ENCODE measurements at places on chromosomes 5 and 9.
A peak's percentile ranks its signal among the peaks of the same experiment; 100 is the strongest.

- H3K4me3 ChIP-seq = no peak overlapping the region
- H3K27me3 ChIP-seq = peaks cover 62% of the 10 kb centered on the region
- ATAC-seq = no peak
- H3K36me3 ChIP-seq = no peaks in the 10 kb centered on the region
Measured at GRCh38 chr9:129775448-129775798, 22.6 kb upstream of the PTGES start.

DNA sequence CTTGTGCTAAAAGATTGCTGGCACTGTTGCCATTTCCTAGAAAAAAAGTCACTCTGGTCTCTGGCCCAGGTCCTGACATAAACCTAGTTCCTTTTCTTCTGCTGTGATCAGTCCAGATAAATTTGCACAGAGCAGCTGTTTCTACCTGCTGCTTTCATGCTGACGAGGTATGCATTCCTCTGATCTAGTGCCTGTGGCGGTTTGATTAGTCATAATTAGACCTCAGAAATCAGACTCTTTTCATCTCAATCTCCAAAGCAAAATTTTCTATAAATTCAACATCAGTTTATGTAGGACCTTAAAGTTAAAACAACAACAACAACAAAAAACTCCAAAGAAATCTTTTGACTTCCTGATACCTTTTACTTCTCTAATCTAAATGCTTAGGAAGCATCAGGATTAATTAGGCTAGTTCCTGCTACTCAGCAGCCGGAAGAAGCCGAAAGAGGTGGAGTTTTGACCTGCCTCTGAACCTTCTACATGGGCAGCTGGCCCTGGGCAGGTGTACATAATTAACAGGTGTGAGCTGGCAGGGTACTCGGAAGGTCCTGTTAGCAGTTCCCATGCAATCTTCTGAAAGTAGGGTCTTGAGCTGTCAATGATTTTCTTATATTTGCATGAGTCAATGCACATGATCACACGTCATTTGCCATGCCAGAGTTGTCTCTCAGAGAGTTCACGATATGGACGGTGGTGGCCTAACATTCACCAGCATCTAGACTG is 83.3 kb upstream of the CCDC112 start:
- no peaks in the 10 kb centered on the region for H3K4me1 ChIP-seq
- no peak overlapping the region for H3K4me3 ChIP-seq
- H3K36me3 ChIP-seq = no peaks in the 10 kb centered on the region
- ATAC-seq = peak; percentile 74
- H3K27ac ChIP-seq = no peak overlapping the region

DNA sequence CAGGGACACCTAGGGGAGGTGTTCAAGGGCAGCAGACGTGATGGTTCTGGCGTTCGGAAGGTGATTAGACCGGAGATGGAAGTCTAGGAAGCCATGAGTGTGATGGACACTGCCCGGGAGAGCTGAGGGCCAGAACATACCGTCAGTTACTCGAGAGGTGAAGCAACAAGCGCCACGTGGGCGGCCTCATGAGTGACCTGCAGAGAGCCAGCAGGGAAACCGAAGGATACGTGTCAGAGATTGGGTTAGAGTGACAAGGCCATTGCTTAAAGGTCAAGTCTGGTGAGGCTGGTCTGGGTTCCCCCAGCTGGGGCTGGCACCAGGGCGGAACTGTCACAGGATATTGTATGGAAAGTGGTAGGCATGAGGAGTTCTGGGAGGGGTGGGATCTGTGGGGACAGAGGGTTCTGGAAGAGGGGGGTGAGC is 60.0 kb downstream of the C9orf50 start:
- H3K27me3 ChIP-seq = peaks cover 63% of the 10 kb centered on the region
- H3K4me3 ChIP-seq = no peak overlapping the region
- no peaks in the 10 kb centered on the region for H3K36me3 ChIP-seq

- H3K4me1 ChIP-seq = no peaks in the 10 kb centered on the region
- no peaks in the 10 kb centered on the region for H3K36me3 ChIP-seq
- H3K27me3 ChIP-seq = peaks cover 9% of the 10 kb centered on the region
Measured at GRCh38 chr9:94719878-94720277, 6.6 kb upstream of the AOPEP start.

- H3K4me1 ChIP-seq = no peaks in the 10 kb centered on the region
- ATAC-seq = no peak
Measured at GRCh38 chr9:96442491-96442890, 7.5 kb upstream of the HABP4 start.

DNA sequence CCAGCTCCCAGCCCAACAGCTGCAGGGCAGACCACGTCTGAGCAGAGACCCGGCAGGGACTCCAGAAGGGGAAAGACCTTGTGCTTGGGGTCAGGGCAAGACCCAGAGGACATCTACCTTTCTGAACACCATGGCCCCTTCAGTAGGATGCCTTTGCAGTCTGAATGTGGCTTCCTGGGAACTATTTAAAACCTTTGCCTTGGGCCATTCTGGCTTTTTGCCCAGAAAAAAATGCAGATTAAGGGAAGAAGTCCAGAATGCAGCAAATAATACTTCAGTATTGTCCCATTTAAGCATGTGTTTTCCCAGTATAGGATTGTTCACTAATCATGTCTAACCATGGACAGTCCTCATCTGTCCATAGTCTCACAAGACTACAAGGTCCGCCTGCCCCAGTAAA is 67.5 kb upstream of the ERCC6L2 start:
- peaks cover 9% of the 10 kb centered on the region for H3K27me3 ChIP-seq
- ATAC-seq = no peak
- no peak overlapping the region for H3K4me3 ChIP-seq
- H3K4me1 ChIP-seq = peaks cover 10% of the 10 kb centered on the region
- H3K27ac ChIP-seq = no peak overlapping the region
